ENCODE measurements at places on chromosomes 16 and 17.

DNA sequence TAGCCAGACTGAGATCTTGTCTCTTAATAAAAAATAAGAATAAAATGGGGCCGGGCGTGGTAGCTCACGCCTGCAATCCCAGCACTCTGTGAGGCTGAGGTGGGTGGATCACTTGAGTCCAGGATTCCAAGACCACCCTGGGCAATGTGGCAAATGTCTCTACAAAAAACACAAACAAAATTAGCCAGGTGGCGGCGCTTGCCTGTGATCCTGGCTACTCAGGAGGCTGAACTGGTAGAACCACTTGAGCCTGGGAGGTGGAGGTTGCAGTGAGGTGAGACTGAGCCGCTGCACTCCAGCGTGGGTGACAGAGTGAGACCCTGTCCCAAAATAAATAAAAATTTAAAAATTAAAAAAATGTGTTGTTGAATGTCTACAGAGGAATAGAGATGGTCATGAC, 2.9 kb upstream of the DEF8 start:
- DNase-seq, result no peak

GRCh38 chr16:17177959-17178905, 292.5 kb downstream of the XYLT1 start:
- DNase-seq, result no peak

- DNase-seq, result no peak
Observed at GRCh38 chr17:9669551-9670008, 24.3 kb downstream of the USP43 start.

GRCh38 chr17:18987862-18988545, 16.6 kb downstream of the FAM83G start:
- DNase-seq, result no peak

DNA sequence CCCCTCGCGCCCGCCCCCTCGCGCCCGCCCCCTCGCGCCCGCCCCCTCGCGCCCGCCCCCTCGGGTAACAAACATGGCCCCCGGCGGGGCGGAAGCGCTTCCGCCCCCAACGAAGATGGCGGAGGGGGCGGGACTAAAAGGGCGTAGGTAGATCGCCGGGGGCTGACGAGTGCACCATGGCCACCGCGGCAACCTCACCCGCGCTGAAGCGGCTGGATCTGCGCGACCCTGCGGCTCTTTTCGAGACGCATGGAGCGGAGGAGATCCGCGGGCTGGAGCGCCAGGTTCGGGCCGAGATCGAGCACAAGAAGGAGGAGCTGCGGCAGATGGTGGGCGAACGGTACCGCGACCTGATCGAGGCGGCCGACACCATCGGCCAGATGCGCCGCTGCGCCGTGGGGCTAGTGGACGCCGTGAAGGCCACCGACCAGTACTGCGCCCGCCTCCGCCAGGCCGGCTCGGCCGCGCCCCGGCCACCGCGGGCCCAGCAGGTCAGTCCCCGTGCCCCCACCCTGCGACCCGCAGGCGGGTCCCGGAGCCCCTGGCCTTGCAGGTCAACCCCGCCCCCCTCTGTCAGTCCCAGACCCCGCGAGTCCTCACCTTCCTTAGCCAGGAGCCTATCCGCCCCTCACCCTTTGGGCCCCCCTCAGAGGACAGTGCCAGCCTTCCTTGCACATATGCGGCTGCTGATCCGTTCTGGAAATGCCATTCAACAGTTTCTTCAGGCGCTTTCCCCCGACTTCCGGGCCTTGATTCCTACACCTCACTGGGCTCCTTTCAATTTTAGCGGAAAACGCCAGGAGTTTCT, at the start of gene COG1:
Gene COG1, plus strand, starts transcription at position 162 of the 808 bp plus-strand sequence. Its CDS starts 15 bp downstream, at position 177.
- DNase-seq, result peak; percentile 70

DNA sequence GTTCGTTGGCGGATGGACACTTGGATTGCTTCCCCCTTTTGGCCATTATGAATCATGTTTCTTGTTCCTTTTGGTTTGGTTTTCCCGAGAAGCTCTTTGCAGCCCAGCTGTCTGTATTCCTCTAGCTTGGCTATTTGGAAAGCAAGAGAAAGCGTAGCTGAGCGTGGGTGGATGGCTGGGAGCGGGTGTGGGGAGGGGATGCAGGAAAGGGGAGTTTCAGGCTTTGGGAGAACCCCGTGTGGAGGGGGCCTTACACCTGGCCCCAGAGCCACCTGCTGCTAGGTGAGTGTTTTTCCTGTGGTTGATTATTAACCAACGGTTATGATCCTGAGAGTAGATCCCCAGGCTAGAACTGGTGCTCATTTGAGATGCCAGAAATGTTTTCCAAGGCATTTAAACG, 103.7 kb downstream of the RAP1GAP2 start:
- peak; percentile 34 for DNase-seq

DNA sequence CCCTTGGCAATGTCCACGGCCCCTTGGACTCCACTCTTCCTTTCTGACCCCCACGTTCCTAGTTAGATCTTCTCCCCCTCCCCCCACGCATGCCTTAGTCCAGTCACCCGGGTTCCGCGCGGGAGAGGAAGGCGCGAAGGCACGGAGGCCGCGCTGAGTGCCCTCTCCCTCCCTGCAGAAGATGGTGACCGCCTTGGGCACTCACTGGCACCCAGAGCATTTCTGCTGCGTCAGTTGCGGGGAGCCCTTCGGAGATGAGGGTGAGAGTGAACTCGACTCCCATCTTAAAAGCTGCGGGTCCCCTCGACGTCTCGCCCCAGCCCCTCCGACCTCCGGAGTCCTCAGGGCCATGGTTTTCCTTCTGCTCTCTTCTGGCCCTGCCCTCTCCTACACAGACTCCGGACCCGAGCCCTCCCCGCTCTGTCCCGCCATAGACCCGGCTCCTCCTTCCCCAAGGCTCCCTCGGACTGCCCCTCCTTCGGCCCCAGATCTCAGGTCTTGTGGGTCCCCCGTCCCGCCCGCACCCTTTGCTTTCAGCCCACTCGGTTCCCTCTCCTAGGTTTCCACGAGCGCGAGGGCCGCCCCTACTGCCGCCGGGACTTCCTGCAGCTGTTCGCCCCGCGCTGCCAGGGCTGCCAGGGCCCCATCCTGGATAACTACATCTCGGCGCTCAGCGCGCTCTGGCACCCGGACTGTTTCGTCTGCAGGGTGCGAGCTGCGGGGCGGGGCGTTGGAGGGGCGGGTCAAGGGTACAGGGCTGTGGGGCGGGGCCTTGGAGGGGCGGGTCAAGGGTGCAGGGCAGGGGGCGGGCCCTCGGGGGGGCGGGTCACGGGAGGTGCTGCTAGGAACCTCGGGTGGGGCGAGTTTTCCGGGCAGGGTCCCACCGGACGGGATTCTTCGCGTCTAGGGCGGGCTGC, 4.6 kb downstream of the TGFB1I1 start:
- DNase-seq, result peak; percentile 33

- DNase-seq, result no peak
Observed at GRCh38 chr17:64004903-64005733, 7.0 kb downstream of the PRR29 start.

- no peak for DNase-seq
Observed at GRCh38 chr17:35345445-35345925, 27.9 kb downstream of the SLFN11 start.

GRCh38 chr17:7380855-7381683, at the start of gene TNK1:
Gene TNK1 (plus strand): TSS chr17:7381089. CDS start chr17:7382927, 1,838 bp downstream.
- DNase-seq, result no peak

GRCh38 chr17:17395885-17396284, 80.9 kb upstream of the MED9 start:
- no peak for DNase-seq

DNA sequence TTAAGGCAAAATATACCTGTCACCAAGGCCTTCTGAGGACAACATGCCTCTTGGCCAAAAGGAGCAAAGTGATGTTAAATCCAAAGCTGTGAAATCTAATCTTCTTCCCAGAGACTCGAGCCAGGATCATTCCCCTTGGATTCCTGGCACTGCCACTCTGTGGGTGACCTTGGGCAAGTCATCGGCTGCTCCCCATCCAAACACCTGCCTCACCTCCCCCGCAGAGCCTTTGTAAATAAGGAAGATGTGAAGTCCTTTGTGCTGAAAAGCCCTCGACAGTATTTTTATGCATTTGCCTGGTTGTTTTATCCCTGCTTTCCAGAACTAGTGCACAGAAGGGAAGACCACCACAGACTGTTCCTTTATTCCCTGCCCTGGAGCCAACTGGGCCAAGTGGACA, 5.4 kb upstream of the CEP295NL start:
- DNase-seq, result no peak

DNA sequence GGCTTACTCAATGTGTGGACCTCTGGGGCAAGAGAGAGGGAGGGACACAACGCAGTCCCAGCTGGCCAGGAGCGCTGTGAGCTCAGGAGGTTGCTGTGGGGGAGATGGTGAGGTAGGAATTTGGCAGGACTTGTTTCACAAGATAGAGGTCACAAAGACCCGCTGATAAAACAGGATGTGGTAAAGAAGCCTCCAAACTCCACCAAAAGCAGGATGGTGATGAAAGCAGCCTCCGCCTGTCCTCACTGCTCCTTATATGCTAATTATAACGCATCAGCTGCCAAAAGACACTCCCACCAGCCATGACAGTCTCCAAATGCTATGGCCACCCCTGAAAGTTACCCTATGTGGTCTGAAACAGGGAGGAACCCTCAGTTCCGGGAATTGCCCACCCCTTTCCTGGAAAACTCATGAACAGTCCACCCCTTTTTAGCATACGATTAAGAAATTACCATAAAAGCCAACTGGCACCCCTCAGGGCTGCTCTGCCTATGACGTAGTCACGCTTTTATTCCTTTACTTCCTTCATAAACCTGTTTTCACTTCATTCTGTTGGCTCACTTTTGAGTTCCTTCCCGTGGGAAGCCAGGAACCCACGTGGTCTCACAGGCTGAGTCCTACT, 5.3 kb upstream of the EIF4A3 start:
- no peak for DNase-seq

- DNase-seq, result no peak
Observed at GRCh38 chr16:23920899-23921298, 85.1 kb downstream of the PRKCB start.

GRCh38 chr17:79473111-79473875, 137.6 kb downstream of the RBFOX3 start:
- DNase-seq, result no peak

DNA sequence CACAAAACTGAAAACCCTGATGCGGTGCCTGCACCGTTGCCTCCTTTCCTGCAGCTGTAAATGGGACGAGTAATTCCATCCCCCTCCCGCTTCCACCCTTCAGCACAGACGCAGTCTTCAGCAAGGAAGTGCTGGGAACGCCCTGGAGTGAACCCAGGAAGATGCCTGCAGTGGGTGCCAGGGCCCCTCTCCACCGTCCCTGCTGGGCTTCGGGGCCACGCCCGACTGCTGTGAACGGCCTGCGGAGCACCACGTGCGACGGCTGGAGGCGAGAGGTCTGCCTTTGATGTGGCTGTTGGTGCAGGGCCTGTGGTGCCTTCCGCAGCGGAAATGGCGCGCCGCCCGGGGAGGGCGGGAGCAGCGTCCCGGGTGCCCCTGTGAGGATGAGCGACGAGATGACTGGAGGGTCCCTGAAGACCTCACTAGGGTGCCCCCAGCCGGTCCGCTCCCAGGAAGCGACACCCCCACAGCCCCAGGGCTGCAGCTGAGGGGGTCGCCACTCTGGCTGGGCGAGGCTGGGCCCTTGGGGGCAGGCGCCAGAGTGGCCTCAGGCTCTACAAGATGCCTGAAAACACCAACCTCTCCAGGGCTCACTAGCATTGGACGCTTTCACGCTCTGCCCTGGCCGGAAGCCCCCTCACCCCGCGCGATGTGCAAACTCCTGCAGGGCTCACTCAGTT, 749 bp upstream of the MC1R start:
- DNase-seq, result peak; percentile 66

GRCh38 chr17:14161419-14161818, 75.2 kb downstream of the CDRT15 start:
- no peak for DNase-seq

DNA sequence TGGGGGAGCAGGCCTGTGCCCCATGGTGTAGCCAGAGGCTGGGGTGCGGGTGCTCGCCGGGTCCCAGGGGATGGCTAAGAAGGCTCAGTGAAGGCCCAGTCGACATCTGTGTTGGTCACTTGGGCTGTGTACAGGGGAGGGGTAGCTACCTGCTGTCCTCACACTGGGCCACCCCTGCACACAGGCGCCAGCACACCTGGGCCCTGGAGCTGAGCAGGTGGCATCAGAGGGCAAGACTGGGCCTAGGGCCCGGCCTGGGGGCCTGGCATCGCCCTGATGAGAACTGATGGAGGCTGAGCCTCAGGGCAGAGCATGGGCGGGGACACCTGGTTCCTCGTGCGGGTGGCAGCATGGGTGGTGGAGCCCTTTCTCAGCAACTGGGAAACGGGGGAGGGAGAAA, 870 bp upstream of the CTRB2 start:
- DNase-seq, result no peak

GRCh38 chr17:4948931-4949320, 596 bp upstream of the PFN1 start:
- DNase-seq, result peak; percentile 53

GRCh38 chr16:88453217-88453531, at the start of gene ZFPM1:
Gene ZFPM1 (plus strand): TSS chr16:88453280. CDS start chr16:88453639, 359 bp downstream.
- DNase-seq, result no peak

DNA sequence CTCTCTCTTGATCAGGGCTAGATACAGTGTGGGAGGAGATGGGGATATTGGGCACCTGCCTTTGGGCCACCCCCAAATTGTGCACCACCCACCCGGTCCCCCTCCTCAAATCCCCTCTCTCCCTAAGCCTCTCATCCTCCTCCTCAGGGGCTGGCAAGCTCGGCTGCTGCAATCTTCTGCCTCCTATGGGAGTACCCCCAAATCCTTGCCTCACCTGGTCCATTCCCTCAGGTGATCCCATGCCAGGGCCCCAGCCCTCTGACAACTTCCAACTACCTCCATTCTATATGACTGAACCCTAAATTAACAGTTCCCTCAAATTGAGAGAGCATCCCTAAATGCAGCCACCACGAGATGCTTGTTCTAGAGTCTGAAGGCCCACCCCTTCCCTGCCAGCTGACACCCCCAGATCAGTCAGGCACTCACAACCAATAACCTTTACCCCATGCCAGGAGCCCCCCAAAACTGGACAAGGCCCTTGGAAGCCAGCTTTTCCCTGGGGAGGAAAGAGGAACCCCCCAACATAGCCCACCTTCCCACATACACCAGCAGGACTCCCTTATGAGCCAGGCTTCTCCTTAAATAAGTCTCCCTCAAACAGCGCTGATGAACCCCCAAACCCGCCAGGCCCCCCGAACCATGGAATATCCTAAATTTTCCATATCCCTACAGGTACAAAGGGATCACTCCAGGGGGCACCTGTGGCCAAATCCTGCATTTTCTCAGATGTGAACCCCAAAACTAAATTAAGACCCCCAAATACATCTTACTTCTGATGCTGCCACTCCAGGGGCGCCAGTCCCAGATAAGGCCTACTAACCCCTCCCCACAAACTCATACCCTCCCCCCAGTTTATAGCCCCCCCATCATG, 3.2 kb downstream of the DLG4 start:
- DNase-seq, result no peak

GRCh38 chr16:81696166-81696960, 82.7 kb upstream of the PLCG2 start:
- DNase-seq, result no peak

DNA sequence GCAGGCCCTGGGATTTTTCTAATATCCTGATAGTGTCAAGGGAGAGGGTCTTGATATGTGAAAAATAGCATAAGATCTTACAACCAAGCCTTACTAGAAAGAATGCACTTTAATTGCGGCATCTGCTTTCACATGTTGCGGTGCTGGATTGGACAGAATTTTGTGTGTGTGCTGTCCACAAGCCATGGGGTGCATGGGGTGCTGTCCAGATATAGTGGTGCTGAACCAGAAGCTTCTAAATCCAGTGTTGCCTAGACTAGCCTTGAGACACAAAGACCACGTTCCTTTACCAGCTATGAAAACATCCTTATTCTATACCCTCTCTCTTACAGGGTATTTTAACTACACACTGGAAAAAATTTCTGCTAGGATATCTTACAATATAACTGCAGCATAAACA, 244.0 kb downstream of the TMEM114 start:
- no peak for DNase-seq

All from dorsolateral prefrontal cortex (tissue), 122 donors.